Smooth muscle cell of the brain vasculature (primary cell): ENCODE measurements at places on chromosomes 4 and X.

GRCh38 chr4:77471821-77472495 lies 133.7 kb upstream of the CXCL13 start:
- DNase-seq = no peak

GRCh38 chr4:100428051-100428450 lies 89.8 kb downstream of the EMCN start:
- DNase-seq = no peak

GRCh38 chr4:67581913-67582312 lies 23.4 kb downstream of the STAP1 start:
- DNase-seq = no peak

DNA sequence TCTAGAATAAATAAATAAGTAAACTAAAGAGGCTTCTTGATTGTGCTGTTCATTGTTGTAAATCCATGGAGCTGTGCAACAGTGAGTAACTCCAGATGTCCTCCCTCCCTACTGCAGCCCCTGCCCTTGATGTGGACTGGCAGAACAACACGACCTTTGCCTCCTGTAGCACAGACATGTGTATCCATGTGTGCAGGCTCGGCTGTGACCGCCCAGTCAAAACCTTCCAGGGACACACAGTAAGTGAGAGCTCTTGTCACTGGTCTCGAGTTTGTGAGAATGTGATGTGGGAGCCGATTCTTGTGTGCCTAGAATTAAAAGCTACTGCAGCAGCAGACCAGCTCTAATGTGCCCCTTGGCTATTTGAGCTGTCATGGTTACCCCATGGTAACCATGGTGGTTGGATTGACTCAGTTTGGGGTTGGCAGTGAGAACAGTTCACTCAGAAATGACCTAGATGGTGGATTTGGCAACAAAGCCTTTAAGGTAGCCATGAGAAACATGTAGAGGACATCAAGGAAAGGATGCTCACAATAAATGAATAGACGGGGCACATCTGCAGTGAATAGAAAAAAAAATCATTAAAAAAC lies 60.7 kb downstream of the GPR143 start:
- no peak for DNase-seq

DNA sequence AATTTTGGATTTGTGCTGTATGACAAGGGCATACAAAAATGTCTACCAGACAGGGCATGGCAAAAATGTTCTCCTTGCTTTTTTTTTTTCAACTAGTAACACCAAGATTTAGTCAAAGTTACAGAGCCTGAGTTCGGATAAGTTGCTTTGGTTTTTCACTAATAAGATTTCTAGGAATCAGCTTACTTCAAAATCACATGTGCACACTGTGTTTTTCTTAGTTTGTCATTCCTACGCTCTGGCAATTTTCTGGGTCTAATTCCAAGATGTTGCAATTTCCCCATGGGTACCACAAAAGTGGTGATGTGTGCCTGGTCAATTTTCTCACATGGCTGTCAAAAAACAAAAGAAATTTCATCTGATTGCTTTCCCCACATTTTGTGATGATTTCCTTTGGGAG lies 6.3 kb downstream of the C1QTNF7 start:
- DNase-seq = no peak

- DNase-seq = no peak
These were observed 21.8 kb downstream of the CMC4 start for GRCh38 chrX:155048977-155049619.
